CD8-positive, alpha-beta T cell (primary cell): ENCODE measurements at places on chromosomes 4 and X.

DNA sequence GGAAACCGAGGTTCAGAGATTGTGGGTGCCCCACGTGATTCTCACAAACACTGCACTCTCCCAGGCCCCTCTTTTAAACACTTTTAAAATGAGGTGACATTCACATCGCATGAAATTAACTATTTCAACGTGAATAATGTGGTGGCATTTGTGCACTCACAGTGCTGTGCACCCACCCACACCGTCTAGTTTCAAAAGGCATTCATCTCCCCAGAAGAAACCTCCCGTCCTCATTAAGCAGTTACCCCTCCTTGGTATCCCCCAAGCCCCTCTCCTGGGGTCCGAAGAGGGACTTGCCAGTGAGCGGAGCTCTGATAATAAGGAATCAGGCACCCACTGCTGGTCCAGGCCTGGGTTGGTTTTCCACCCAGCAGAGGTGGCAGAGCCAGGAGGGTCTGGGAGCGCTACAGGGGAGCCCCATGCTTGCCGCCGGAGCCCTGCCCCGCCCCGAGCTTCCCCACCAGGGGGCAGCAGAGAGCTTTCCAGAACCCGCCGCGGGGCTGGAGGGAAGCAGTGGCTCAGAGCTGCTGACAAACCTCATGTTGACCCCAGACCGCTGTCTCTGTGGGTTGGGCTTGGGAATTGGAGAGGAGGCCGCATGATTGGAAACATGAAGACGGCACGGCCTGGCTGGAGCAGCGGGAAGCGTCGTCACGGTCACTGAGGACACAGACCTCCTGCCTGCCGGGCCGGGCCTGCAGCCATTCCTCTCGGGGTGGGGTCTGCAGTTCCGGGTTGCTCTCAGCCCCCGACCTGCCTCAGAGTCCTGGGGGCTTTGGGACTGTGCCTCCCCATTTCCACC is 27.5 kb upstream of the HTRA3 start:
- DNase-seq: peak; percentile 75

DNA sequence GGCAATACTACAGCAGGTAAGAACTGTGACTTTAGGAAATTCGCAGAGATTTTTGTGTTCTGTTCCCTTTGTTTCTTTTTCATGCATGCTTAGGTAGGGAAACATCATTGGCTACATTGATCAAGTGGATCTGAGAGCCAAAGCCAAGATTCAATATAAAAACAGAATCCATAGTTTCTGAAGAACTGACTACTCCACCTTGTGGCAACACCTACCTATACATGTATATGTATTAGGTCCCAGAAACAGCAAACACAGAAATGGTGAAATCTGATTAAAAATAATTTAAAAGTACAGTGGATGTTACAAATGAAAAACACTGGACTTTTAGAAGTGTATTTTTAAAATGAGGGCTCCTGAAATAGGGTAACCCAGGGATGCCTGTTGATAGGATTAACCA is 322.6 kb upstream of the MAOA start:
- no peak for DNase-seq

DNA sequence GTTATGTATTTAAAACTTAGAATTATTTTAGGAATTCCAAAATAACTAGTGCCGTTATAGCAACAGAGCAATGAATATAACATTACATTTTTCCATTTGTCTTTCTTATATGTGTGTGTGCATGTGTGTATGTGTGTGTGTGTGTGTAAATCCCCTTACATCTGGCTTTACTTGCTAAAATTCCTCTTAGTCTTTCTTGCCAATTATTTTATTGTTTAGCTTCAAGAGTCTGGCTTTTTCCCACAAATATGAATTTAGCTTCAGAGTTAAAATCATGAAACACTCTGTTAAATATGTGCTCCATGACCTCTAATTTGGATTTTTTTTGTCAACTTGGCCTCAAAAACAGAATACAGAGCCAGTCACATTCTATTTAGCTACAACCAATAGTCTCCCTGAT is 18.9 kb downstream of the FGF13 start:
- DNase-seq: no peak

GRCh38 chrX:122641826-122642225 is 542.3 kb upstream of the GRIA3 start:
- DNase-seq: no peak

GRCh38 chrX:13936521-13937225 is 93.0 kb downstream of the GEMIN8 start:
- DNase-seq: no peak

- DNase-seq: no peak
These were observed 18.0 kb downstream of the CMC4 start for GRCh38 chrX:155052738-155053498.

DNA sequence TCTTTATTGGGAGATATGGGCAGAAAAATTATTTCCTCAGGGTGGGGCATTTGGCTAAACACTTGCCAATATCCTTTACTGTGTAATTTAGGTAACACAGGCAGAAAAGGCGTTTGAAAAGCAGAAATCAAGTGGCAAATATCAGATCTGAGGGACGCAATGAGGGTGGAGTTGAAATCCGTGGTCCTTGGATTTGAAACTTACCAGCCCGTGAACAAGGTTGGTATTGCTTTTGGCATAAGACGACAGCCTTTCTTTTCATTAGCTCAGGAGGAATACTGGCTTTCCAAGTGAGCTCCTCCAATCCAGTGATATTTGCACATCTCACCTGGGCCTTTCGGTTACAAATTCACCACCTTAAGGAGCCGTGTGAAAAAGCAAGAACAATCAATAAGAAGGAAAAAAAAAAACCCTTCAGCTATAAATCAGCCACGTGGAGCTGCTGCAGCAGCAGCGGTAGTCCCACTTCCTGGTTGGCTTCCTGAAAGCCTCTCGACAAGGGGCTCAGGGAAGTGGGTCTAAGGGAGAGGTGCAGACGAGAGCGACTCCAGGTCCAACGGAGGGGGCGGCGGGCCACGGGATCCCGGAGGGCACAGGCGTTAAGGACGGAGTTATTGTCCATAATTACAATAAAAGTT is 734 bp upstream of the GALNT7 start:
- DNase-seq: peak; percentile 11

GRCh38 chrX:65900850-65901844 is 138.7 kb downstream of the VSIG4 start:
- DNase-seq: no peak

GRCh38 chr4:144104509-144105130 is 35.9 kb downstream of the GYPA start:
- no peak for DNase-seq

DNA sequence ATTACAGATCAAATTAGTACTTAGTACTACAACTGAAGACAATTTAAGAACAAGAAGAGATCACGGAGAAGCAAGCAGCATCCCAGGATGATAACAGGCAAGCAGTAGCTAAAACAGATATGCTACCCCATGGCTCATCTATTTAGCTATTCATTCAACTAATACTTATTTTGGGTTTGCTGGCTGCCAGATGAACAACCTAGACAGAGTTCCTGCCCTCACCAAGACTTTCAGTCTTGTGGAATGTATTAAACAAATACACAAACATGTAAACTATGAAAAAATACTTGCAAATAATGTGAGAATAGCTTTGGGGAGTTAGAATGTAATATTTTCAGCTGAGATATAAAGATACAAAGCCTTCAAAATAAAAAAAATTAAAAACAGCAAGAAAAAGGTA is 2.4 kb upstream of the CORIN start:
- DNase-seq: no peak

- DNase-seq: no peak
These were observed 8.3 kb downstream of the CYTL1 start for GRCh38 chr4:5010984-5011383.

DNA sequence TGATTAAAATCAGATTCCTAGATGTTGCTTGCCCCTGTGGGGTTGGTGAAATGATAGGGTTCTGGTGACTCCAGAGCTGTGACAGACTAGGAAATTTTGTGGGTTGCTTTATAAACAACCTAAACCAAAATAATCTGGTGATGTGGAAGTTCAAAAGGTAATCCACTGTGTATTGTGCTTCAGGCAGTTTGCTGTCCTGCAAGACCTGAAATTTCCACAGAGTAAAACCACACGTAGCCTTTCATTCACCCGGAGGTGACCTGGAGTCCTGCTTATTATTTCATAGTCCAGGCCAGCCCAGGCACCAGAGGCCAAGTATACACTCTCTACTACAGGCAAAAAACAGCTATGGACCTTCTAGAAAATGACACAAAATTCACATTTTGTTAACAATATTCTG is 114.6 kb upstream of the CBR4 start:
- DNase-seq: no peak

DNA sequence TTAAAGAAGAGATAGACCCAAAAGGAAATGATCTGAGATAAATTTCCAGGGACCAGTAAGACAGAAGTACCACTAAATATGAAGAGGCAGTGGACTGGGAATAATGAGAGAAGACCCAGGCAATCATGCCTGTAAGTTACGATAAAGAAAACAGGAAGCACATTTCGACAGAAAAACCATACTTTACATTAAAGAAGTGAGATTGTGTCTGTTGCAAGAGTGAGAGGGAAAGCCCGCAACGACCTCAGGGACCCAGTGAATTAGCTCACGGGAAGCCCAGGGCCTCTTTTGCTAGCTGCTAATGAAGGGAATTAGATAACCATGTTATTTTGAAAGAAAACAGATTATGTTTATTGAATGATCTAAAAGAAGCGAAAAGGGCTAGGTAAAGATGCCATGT is 28.9 kb upstream of the ACSL1 start:
- DNase-seq: no peak

- DNase-seq: no peak
These were observed 654 bp upstream of the STS start for GRCh38 chrX:7146703-7147412.

DNA sequence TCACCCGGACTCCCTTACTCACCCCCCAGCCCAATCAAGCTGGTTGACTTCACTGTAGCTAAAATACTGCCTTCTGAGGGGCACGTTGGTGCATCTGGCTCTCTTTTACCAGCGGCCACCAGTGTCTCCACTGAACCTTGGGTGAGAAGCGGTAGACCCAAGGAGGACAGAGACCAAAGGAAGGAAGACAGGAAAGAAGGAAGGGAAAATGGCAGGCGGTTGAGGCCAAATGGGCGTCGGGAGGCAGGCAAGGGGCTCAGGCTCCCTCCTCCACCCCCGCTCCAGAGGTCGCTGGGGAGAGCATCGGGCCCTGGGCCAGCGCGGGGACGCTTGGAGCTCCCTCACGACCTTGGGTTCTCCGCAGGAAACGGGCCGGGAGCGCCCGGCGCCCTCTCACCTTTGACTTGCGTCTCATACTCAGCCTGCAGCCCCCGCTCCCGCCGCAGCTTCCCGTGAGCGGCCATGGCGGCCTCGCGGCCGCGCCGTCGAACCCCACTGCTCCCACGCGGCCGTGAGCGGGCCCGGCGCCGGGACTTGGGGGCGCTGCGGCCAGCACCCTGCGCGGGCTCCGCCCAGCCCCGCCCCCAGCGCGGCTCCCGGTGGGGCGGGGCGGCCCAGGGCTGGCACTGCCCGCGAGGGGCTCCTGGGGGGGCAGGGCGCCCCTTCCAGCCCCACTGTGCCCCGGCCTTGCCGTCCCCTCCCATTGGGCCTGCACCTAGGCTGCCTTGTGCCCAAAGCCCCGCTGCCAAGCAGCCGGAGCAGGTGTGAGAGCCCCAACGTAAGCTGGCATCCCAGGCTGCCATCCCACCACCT is at the start of gene ARHGAP4:
TSS of gene ARHGAP4 (minus strand) at position 526 of the 813 bp plus-strand sequence. CDS start at position 464, 62 bp downstream.
- peak; percentile 33 for DNase-seq
